ENCODE measurements at places on chromosomes 11 and 22.

GRCh38 chr11:45850446-45850845, 3.2 kb downstream of the CRY2 start:
- H3K27me3 ChIP-seq: peaks cover 6% of the 10 kb centered on the region
- DNase-seq: no peak
- H3K36me3 ChIP-seq: no peaks in the 10 kb centered on the region
- H3K4me1 ChIP-seq: peaks cover 7% of the 10 kb centered on the region
- H3K4me3 ChIP-seq: no peak overlapping the region

- DNase-seq: no peak
- H3K27me3 ChIP-seq: no peaks in the 10 kb centered on the region
- H3K4me3 ChIP-seq: no peak overlapping the region
- H3K4me1 ChIP-seq: no peaks in the 10 kb centered on the region
Observed at GRCh38 chr22:42190274-42190673, 59.7 kb upstream of the CYP2D6 start.

- DNase-seq: no peak
- H3K4me3 ChIP-seq: no peak overlapping the region
- H3K4me1 ChIP-seq: no peaks in the 10 kb centered on the region
- no peak overlapping the region for H3K27ac ChIP-seq
- H3K36me3 ChIP-seq: no peaks in the 10 kb centered on the region
- H3K27me3 ChIP-seq: no peaks in the 10 kb centered on the region
Observed at GRCh38 chr11:88480223-88480622, 142.7 kb upstream of the CTSC start.

GRCh38 chr11:12787847-12788246, 113.6 kb downstream of the TEAD1 start:
- H3K36me3 ChIP-seq: peaks cover 6% of the 10 kb centered on the region
- no peaks in the 10 kb centered on the region for H3K27me3 ChIP-seq
- H3K4me3 ChIP-seq: no peak overlapping the region
- H3K27ac ChIP-seq: no peak overlapping the region
- H3K4me1 ChIP-seq: peaks cover 16% of the 10 kb centered on the region
- DNase-seq: no peak

DNA sequence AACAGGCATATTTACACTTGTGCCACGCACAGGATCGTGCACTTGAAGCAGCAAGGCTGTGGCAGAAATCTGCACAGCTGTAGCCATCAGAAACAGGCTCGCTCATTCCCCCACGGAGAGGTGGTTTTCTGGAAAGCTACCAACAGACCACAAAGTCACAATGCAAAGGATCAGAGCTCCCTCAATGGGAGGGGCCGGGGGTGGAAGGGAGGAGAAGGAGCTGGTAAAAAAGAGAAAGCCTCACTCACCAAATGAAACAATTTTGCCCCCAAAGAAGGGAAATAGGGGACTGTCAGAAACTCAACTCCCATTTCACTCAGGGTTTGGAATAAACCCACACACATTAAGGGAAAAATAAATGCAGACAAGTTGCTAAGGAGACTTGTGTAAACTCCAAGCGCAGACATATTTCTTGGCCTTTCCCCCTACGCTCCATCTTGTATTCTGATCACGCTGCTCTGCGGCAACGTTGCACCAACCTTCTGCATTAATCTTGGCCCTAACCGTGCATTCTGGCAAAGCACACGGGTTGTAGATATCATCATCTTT, 43.2 kb upstream of the BLID start:
- H3K27ac ChIP-seq: no peak overlapping the region
- H3K4me1 ChIP-seq: peaks cover 8% of the 10 kb centered on the region

GRCh38 chr22:49727191-49727880, 100.3 kb downstream of the BRD1 start:
- DNase-seq: no peak
- no peak overlapping the region for H3K4me3 ChIP-seq
- H3K4me1 ChIP-seq: no peaks in the 10 kb centered on the region
- peaks cover 59% of the 10 kb centered on the region for H3K27me3 ChIP-seq
- no peaks in the 10 kb centered on the region for H3K36me3 ChIP-seq
- H3K27ac ChIP-seq: no peak overlapping the region

- no peak for DNase-seq
- H3K36me3 ChIP-seq: peaks cover 58% of the 10 kb centered on the region
- no peaks in the 10 kb centered on the region for H3K27me3 ChIP-seq
- H3K4me1 ChIP-seq: peaks cover 10% of the 10 kb centered on the region
- no peak overlapping the region for H3K4me3 ChIP-seq
- H3K27ac ChIP-seq: no peak overlapping the region
Observed at GRCh38 chr22:38289583-38290082, 16.8 kb upstream of the TMEM184B start.

- no peaks in the 10 kb centered on the region for H3K27me3 ChIP-seq
- H3K4me1 ChIP-seq: no peaks in the 10 kb centered on the region
- DNase-seq: no peak
- peaks cover 10% of the 10 kb centered on the region for H3K36me3 ChIP-seq
Observed at GRCh38 chr11:1480555-1481482, 5.8 kb downstream of the MOB2 start.

GRCh38 chr22:33381531-33382406, 323.6 kb upstream of the SYN3 start:
- DNase-seq: no peak
- H3K4me1 ChIP-seq: no peaks in the 10 kb centered on the region
- no peak overlapping the region for H3K27ac ChIP-seq
- no peaks in the 10 kb centered on the region for H3K27me3 ChIP-seq
- no peak overlapping the region for H3K4me3 ChIP-seq

GRCh38 chr11:88623531-88623930, 286.0 kb upstream of the CTSC start:
- H3K27ac ChIP-seq: no peak overlapping the region
- H3K4me3 ChIP-seq: no peak overlapping the region
- H3K4me1 ChIP-seq: no peaks in the 10 kb centered on the region
- H3K36me3 ChIP-seq: no peaks in the 10 kb centered on the region
- no peaks in the 10 kb centered on the region for H3K27me3 ChIP-seq

- H3K27me3 ChIP-seq: no peaks in the 10 kb centered on the region
- no peak overlapping the region for H3K27ac ChIP-seq
- no peak for DNase-seq
Observed at GRCh38 chr11:76835036-76835435, 25.7 kb upstream of the ACER3 start.

- no peak overlapping the region for H3K27ac ChIP-seq
- H3K36me3 ChIP-seq: no peaks in the 10 kb centered on the region
- H3K4me3 ChIP-seq: no peak overlapping the region
- no peaks in the 10 kb centered on the region for H3K4me1 ChIP-seq
- no peaks in the 10 kb centered on the region for H3K27me3 ChIP-seq
Observed at GRCh38 chr11:37718431-37718999, 1120.5 kb upstream of the RAG2 start.

GRCh38 chr11:111098091-111098490, 147.4 kb upstream of the POU2AF2 start:
- H3K27me3 ChIP-seq: no peaks in the 10 kb centered on the region
- no peak overlapping the region for H3K27ac ChIP-seq
- H3K4me3 ChIP-seq: no peak overlapping the region
- no peak for DNase-seq

DNA sequence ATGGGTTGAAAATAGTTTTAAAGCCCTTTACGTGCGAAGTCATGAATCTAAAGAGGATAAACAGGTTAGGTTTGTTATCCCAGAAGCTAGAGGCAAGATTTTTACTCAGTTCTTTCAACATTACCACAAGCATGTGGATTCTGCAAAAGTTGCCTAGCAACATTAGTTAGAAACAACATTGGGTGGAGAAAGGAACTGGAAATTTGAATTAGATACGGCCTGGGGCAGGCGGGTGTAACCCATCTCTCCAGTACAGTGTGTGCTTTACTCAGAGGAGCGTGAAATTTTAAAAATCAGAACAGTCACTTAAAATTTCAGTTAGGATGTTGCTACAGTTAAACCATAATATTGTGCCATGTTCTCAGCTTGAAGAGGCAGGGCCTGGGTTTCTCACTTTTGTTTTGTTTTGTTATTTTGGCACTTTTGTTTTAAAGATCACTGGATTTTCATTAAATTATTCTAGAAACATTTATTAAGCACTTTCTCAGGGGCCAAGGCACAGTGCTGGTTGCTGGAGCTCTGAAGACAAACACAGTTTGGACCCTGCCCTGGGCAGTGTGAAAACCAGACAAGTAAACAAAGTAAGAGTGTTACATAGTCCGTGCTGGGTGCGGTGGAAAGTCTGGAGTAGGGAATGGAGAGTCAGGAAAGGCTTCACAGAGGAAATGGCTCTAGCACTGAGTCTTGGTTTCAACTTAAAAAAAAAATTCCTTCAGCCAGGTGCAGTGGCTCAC, 4.4 kb upstream of the WEE1 start:
- peak overlapping the region; percentile 16 for H3K4me3 ChIP-seq
- peak overlapping the region; percentile 14 for H3K27ac ChIP-seq
- H3K36me3 ChIP-seq: no peaks in the 10 kb centered on the region
- H3K4me1 ChIP-seq: peaks cover 14% of the 10 kb centered on the region

DNA sequence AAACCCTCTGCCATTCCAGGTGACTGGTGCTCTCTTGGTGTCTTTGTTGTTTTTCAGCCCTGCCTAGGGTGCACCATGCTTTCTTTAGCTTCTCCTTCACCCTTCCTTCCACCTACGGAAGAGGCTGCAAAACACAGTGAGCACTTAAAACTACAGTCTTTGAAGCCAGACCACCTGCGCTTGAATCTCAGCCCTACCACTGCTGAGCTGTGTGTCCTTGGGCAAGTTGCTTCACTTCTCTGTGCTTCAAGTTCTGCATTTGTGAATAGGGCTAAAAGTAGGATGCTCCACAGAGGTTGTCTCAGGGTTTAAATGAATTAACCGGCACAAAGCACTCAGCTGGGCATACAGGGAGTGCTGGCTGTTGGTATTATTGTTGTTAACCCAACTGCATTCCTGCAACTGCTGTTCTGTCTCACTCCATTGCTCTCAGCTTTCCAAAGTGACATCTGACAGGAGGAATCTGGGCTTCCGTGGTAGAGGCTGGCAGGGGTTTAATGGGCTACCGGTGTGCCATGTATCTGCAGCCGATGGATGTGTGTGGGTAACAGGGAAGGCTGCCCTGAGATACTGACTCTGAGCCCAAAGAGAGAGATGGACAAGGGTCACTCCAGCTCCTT, 139.3 kb downstream of the FBXO7 start:
- no peaks in the 10 kb centered on the region for H3K27me3 ChIP-seq
- H3K4me1 ChIP-seq: no peaks in the 10 kb centered on the region
- DNase-seq: no peak
- no peaks in the 10 kb centered on the region for H3K36me3 ChIP-seq

DNA sequence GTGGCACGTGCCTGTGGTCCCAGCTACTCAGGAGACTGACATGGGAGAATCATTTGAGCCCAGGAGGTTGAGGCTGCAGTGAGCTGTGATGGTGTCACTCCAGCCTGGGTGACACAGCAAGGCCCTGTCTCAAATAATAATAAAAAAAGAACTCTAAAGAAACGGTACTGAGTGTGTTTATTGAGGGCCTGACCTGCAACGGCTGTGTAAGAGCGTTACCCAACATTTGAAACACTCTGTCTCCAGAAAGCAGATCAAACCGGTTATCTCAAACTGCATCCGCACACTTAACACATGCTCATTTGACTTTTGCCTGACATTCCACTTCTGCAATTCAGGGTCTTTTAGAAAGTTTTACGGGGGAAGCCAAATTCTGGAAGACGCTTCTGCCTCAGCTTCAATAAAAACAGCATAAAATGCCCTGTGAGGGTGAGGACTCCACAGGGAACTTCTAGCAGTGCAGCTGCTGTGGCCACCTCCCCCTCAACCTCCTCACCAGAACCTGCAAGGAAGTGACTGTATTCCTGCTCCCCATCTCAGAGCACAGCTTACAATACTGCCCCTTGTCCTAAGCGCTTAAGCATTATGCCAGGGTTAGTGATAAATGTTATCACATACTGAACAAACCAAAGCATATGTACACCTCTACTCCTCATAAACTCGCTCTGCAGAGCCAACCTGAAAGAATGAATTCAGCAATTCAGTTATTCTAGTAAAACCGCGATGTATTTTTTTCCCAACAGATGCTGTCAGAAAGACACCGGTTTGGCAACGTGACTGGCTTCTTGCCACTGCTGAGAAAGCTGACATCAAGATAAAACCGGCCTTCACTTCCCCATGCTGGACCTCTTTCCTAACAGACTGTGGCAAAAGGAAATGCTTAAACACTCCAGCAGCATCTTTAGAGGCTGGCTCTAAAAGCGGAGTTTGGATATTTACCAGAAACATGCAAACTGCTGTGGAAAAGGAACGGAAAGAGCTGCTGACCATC, 52.2 kb downstream of the PRDM10 start:
- H3K27me3 ChIP-seq: no peaks in the 10 kb centered on the region
- H3K27ac ChIP-seq: no peak overlapping the region
- DNase-seq: no peak
- no peak overlapping the region for H3K4me3 ChIP-seq
- H3K4me1 ChIP-seq: peaks cover 1% of the 10 kb centered on the region

DNA sequence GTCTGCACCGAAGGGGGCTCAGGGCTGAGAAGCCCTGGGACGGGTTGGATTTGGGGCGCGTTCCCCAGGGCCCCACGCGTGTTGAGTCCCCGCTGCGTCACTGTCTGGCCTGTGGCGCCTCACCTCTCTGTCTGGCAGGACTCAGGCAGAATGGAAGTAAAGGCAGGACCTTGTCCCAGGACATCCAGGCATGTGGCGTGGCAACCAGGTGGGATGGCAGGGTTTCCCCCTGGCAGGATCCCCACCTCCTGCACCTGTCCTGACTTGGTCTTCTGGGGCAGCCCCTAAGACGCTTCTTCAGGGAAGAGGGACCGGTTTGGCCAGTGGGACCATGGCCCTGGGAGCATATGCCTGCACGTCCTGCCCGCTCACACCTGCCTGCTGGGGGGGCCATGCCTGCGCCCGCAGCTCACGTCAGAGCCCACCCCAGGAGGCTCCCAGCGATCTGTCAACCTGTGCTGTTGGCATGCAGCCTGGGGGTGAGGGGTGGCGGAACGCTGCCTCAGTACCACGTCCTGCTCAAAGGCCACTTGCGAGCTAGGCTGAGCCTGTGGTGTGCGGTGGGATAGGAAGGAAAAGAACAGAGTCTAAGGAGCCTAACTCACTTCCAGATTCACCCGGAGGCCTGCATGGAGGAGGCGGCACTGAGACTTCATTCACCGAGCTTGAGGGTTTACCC, 72.7 kb downstream of the KCNQ1 start:
- H3K4me1 ChIP-seq: no peaks in the 10 kb centered on the region
- no peak overlapping the region for H3K4me3 ChIP-seq
- H3K27me3 ChIP-seq: no peaks in the 10 kb centered on the region
- H3K36me3 ChIP-seq: no peaks in the 10 kb centered on the region

DNA sequence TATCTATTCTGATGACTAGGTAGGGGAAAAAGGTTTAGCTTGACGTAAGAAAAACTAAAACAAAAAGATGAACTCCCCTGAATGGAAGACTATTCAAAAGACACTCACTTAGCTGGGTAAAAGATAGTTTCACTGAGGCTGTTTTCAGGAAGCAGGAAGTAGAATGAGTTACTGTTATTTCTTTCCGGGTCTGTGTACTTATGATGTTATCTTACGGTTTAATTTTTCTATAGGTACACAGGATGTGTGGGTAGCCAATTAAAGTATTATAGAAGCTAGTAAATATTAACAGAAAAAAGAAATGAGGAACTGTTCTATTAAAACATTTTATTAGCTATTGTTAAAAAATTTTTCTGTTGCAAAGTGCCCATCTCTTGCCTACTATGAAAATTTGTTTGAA, 45.8 kb upstream of the MMP7 start:
- no peaks in the 10 kb centered on the region for H3K36me3 ChIP-seq
- H3K27ac ChIP-seq: no peak overlapping the region
- DNase-seq: no peak
- no peaks in the 10 kb centered on the region for H3K4me1 ChIP-seq
- no peak overlapping the region for H3K4me3 ChIP-seq
